Hepatocyte (in vitro differentiated cells): ENCODE measurements at places on chromosomes 7 and 10. TPM values are rescaled to one million over a fixed set of nuclear protein-coding genes. Genes with fewer than 3 reads are reported as not detected.

Gene SKIDA1
- 1.9 and 2.3 TPM in 2 replicates for total RNA-seq

Gene KAZALD1
- total RNA-seq = 31.9 and 34.8 TPM in 2 replicates

Gene LIPF
- 0.12 and 1.1 TPM in 2 replicates for total RNA-seq

Gene SPDYE16
- total RNA-seq = 0.03 TPM in 1 of 2 replicates, not detected in the other

Gene SHLD2
- 43.3 and 44.5 TPM in 2 replicates for total RNA-seq

Gene ACTL6B
- not detected in 2 replicates for total RNA-seq

Gene ASZ1
- not detected in 2 replicates for total RNA-seq

Gene TLX1
- total RNA-seq = 0.24 TPM in 1 of 2 replicates, not detected in the other

Gene C7orf33
- not detected in 2 replicates for total RNA-seq

Gene PRSS37
- total RNA-seq = not detected in 2 replicates

Gene DNTT
- not detected in 2 replicates for total RNA-seq

Gene CNTNAP2
- 14.6 and 14.7 TPM in 2 replicates for total RNA-seq

Gene SFXN2
- total RNA-seq = 6.2 and 17.5 TPM in 2 replicates

Gene ADCYAP1R1
- 0.08 and 0.10 TPM in 2 replicates for total RNA-seq

Gene OGDHL
- 9.5 and 12.9 TPM in 2 replicates for total RNA-seq
